ENCODE measurements at places on chromosomes 16 and 17. TPM values are rescaled to one million over a fixed set of nuclear protein-coding genes. Genes with fewer than 3 reads are reported as not detected.

The TPSG1 gene
- not detected for total RNA-seq

The IGF2BP1 gene
- 0.59 TPM for total RNA-seq

DNA sequence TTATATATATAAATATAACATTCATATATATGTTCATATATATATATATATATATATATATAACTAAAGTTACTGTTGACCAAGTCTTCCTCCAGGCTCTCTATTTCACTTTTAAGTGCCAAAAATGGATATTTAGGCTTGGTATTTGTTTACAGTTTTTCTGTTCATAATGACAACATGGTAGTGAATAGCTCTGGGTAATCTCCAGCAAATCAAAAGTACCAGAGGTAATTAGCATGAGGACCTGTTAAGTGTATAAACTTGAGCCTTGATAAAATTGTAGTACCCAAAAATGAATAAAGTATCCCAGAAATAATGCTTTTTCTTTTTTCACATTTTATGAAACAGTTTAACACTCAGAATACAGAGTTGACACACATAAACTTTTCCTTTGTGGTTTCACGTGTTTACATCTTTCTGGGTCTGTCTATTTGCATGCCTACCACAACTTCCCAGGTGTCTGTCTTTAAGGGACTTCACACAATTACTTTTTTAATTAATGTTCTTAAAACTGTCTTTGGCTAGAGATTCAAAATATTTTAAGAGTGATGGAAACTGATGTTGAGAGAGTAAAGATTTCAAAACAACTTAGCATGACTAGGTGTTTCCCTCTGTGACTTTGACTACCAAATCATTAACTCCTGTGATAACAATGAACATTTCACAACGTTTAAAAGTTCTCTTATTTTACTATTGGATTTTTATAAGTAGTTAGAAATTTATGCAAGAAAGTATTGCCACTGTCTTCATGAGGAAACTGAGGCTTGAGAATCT is 47.9 kb downstream of the RABEP1 start:
- DNase-seq, result no peak

DNA sequence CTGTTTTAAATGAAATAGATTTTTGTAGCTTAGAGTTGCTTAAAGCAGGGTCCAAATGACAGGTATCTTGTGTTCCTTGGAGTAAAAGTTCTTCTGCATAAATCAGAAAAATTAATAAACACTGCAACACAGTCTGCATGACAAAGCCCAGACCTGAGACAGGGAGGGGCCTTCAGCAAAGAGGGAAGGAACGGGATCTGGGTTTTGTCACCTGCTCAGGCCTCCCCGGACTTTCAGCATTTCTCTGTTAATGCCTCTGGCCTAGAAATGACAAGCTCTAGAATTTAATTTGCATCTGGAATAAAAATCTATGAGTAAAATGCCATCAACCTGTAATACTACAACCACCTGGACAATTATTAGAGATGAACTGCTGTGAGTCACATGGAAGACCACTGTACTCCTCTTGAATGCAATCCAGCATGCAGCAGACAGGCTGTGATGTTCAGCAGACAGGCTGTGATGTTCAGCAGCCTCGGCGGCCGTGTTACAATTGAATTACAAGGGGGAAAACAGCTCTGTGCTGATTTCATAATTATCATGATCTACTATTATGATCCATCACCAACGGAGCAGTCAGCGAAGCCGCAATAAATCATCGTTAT is 170.2 kb downstream of the TOX3 start:
- DNase-seq, result no peak

The ITGAL gene
- not detected for total RNA-seq

- DNase-seq, result peak; percentile 66
Observed at GRCh38 chr17:68591583-68591982, 9.6 kb downstream of the FAM20A start.

GRCh38 chr16:81940781-81941560 is 70.3 kb downstream of the SDR42E1 start:
- DNase-seq, result no peak

GRCh38 chr17:36527621-36528250 is 6.9 kb downstream of the MYO19 start:
- no peak for DNase-seq

- DNase-seq, result no peak
Observed at GRCh38 chr17:51610834-51611233, 350.5 kb downstream of the UTP18 start.

All from osteoblast (primary cell).